RCC 7860 (cell line): ENCODE measurements at places on chromosomes 12 and 14.

GRCh38 chr12:62686938-62687337 lies 220.3 kb downstream of the MON2 start:
- no peak for DNase-seq

GRCh38 chr12:5452569-5452968 lies 20.7 kb downstream of the NTF3 start:
- DNase-seq, result no peak

DNA sequence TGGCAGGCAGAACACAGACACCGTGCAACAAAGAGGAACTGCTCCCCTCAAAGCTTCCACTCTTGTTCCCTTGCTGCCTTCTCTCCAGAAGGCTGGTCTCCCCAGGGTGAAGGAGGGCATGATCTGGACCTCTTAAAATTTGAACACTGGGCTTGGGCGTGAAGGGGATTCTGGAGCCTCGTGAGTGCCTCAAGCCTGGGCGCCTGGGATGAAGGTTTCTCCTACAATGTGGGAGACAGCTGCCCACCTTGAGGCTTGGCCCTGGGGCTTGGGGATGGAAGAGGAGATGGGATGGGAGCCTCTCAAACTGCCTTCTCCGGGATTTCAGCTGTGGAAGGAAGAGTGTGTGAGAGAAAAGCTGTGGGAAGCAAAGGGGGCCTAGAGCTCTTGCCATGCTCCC lies 7.8 kb upstream of the RIN3 start:
- DNase-seq, result no peak

DNA sequence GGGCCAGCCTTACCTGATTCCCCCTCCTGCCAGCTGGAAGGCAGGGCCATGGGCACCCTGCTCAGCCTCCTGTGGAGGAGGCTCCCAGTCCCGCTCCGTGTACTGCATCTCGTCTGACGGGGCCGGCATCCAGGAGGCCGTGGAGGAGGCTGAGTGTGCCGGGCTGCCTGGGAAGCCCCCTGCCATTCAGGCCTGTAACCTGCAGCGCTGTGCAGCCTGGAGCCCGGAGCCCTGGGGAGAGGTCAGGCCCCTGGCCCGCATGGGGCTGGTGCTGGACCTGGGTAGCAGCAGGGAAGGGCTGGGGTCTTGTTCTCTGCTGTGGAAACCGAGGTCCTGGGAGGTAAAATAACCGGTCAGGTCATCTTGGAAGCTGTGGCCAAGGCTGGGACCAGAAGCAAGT lies 16.4 kb downstream of the PAPLN start:
- no peak for DNase-seq

DNA sequence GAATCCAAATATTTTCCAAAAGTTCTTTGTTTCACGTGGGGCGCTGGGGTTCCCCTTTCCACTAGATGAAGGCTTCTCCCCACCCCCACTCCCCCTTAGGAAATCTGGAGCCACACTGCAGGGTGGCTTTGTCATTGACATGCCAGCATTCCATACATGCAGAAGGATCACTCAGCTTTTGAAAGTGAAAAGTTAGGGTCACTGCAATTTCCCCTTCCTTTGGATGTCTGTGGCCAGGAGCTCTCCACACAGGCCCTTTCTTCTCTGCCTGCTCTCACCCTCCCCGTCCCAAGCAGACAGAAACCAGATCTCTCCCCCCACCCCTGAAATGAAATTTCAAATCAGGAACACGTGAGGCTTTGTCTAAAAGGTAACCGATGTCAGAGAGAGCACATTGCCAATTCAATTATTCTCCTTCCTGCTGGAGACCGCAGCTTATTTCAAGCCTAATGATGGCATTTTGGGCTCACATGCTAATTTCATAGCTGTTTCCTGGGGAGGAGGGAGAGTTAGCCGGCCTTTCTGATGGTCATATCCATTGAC lies 153.9 kb upstream of the RFLNA start:
- no peak for DNase-seq

- no peak for DNase-seq
Observed at GRCh38 chr12:93749515-93749914, 72.3 kb downstream of the CRADD start.

DNA sequence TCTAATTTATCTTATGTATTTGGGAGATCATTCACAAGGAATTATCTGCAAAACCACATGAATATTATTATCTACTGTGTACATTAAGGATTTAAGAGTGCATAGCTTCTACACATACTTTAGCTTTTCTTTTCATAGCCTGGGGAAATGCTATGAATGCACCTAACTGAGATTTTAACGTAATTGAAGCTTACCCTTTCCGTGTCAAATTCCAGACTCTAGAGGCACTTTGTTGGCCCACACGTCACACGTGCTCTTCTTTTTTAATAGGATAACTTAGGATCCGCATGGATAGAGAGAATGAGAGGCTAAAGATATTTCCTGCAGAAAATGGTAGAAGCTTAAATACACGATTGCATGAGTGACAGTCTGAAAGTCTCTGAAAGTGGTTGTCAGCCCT lies 481.1 kb downstream of the PCNX1 start:
- no peak for DNase-seq

- DNase-seq, result peak; percentile 100
Observed at GRCh38 chr12:104280717-104281458, 22.7 kb upstream of the EID3 start.

DNA sequence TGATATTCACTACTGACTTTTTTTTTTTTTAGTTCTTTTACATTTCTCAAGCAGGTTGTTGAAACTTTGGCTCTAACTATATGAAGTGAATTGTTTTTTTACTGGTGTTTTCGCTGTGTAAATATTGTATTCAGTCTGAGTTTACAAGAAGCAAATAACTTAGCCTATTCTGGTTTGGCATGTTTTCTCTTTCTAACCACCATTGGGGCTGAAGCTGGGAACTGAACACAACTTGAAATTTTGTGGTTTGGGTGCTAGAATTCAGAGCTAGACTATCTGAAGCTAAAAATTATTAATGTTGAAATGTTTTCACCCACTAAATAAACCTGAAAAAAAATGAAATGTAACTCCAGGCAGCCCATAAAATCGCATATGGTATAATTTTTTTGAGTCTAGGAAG lies 37.2 kb downstream of the RAD51B start:
- DNase-seq, result no peak

GRCh38 chr14:34064349-34064748 lies 113.5 kb upstream of the EGLN3 start:
- DNase-seq, result no peak

DNA sequence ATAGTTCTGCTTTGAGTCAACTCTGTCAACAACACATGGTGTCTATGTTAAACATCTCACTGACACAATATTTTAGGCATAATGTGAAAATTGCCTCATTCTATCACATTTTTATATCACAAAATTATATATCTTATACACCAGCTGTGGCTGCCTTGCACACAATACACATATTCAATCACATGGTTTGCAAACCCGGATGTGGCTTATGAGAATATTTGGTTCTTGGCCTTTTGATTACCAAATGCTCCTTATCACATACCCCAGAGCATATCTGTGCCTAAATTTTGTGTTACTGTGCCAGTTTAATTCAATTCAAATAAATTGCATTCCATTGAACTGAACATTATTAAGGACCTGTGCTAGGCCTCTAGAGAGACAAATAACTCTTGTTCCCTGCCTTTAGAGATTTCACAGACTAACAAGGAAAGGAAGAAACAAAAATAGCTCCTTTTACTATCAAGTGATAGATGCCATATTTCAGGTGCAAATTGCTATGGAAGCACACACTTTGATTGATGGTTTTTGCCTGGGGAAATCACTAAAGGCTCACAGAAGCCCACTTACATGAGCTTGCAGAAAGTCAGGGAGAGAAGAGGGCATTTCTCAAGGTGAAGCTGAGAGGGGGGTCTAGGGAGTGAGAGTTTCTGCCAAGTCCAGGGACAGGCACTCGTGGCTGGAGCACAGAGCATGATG lies 63.4 kb downstream of the PPP1R36 start:
- DNase-seq, result no peak

GRCh38 chr14:23406725-23407355 lies 1.2 kb downstream of the MYH6 start:
- no peak for DNase-seq

DNA sequence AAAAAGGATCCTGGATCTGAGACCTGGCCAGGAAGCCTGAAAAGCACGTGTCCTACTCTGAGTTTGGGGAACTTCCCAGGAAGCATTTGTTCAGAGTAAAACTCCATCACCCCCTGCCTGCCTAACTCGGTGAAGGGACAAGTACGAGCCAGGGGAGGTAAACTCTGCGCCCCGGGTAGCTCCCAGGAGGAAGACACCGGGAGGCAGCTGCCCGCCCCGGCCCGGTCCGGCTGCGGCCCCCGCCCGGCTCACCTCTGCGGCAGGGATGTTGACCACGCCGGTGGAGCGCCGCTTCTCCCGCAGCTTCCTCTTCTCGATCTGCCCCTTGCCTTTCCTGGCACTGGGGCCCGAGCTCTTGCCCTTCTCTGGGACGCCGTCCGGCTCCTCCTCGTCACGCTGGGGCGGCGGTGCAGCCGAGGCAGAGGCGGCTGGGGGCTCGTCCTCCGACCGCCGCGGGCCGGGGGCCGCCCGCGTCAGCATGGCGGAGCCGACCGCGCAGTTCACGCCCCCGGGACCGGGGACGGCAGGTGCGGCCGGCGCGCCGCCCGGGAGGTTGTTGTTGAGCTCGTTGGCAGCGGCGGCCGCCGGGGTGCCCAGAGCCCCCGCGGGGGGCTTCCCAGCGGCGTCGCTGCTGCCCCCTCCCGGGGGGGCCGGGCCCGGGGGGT lies 1.2 kb downstream of the PAWR start:
- DNase-seq, result peak; percentile 48

- DNase-seq, result no peak
Observed at GRCh38 chr14:45028107-45028626, 55.7 kb upstream of the PRPF39 start.

- no peak for DNase-seq
Observed at GRCh38 chr14:30252151-30252550, 306.8 kb upstream of the G2E3 start.

DNA sequence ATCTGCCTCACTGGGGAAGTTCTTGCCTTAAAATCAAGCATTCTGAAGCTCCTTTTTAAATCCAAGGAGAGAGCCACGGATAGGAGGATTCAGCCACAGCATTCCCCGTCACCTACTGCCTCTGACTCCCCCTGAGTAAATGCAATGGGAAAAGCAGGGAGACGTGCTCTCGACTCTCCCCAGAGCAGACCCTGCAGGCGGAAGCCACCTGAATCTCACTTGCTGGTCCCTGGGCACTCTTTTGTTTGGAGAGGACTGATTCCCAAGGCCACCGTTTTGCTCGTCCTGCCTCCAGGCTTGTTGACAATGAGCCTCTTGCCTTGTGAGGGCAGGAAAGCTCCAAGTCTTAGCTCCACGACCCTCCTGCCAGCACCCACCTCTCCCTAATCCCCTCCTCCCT lies 204.5 kb downstream of the SLC15A4 start:
- no peak for DNase-seq

DNA sequence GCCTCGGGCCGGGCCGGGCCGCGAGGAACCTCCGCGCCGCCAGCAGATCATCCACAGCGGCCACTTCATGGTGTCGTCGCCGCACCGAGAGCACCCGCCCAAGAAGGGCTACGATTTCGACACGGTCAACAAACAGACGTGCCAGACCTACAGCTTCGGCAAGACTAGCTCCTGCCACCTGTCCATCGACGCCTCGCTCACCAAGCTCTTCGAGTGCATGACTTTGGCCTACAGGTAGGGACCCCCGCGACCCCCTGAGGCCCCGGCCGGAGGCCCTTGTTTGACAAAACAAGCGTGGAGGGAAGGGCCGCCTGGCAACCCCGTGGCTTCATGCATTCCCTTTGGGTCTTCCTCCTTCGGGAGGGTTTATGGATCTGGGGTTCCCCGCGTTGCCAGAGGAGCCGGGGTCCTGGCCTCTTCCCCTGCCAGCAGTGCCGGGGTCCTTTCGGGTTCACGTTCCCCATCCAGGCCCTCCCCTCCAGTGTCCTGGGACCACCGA lies 526 bp downstream of the MLXIP start:
- DNase-seq, result no peak

DNA sequence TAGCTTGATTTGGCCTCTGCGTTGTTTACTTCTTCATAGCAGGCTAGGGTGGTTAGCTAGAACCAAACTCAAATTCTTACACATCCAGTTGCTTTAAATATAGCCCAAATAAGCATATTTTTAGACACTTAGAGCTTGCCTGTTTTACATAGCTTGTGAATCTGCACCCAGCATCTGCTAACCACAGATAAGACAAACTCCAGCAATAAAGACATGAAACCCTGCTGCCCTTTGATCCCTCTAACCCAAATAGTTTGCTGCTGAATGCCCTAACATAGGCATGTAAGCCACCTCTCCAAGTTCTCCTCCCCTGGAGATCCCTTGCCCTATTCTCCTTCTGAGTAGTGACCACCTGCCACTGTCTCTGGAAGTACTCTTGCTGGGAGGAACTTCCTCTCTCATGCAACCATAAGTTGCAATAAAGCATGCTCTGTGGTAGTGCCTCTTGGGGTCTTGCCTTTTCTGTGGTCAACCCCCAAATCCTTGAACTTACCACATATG lies 185.6 kb downstream of the TMEM117 start:
- no peak for DNase-seq

DNA sequence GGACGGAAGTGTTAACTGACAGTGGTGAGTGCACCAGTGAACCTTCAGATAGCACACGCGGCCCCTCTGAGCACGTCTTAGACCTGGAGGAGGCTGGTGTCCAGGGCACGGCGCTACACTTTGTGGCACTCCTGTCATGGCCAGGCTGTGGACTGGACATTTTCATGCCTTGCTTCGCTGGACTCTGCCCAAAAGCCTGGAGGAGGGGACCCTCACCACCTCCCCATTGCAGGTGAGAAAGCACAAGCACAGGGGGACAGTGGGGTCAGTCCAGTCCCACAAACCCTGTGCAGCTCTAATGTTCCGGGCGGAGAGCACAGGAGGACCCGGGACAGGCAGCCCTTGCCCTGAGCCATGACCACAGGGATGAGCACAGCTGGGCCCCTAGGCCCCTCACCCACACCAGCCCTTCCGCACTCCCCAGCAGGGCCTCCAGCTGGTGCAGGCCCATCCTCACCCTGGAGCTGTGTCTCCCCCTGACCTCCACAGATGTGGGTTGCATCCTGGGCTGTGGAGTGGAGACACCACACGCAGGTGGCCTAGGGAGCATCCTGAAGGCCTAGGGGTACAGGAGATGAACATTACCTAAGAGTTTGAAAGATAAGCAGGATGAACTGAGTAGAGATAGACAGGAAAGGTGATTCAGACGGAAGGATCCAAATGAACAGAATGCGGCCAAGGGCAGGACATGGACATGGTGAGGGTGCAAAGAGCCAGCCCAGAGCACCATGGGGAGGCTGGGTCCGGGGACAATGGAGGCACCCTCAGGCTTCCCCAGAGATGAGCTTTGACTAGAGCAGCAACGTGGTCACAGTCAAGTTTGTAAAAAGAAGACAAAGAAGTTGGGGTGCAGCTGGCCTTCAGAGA lies 132.8 kb downstream of the BCL11B start:
- DNase-seq, result no peak

GRCh38 chr14:41349289-41349910 lies 257.3 kb upstream of the LRFN5 start:
- no peak for DNase-seq

DNA sequence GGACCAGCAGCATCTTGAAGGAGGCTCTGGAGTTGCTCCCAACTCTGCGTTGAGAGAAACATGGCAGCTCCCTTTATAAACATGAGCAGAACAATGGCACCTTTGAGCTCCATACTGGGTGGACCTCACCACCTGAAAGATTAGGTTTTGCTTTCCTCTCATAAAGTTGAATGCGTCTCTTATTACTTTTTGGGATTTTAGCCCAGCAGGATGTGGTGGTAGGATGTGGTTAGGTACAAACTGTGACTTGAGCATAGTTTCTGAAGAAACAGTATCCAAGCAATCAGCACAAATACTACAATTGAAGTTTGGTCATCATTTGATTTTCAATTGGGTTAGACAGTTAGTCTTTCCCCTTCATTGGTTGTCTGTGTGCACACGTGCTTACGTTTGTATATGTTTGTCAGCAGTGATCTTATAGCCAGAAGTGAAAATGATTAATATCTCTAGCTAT lies at the start of gene PRR4:
Gene PRR4 (minus strand): TSS at position 51 of the 454 bp plus-strand sequence. CDS start 38 bp downstream, at position 13.
- DNase-seq, result no peak
